Bladder microvascular endothelial cell (primary cell): ENCODE measurements at places on chromosomes 5 and 9. TPM values are rescaled to one million over a fixed set of nuclear protein-coding genes. Genes with fewer than 3 reads are reported as not detected.

SETD9 gene
- total RNA-seq = 8.6 and 12.4 TPM in 2 replicates

OR1Q1 gene
- not detected in 2 replicates for total RNA-seq

SLCO6A1 gene
- not detected in 2 replicates for total RNA-seq

CER1 gene
- not detected in 2 replicates for total RNA-seq

FBLL1 gene
- total RNA-seq = 0.65 and 0.69 TPM in 2 replicates

CCNI2 gene
- total RNA-seq = under 0.01 and 0.06 TPM in 2 replicates

CA9 gene
- total RNA-seq = not detected in 2 replicates

GRAMD2B gene
- 3.1 and 16.1 TPM in 2 replicates for total RNA-seq

CTSV gene
- total RNA-seq = 0.76 and 0.97 TPM in 2 replicates

FBP2 gene
- total RNA-seq = not detected in 2 replicates

DBN1 gene
- total RNA-seq = 98.1 and 207 TPM in 2 replicates

NIPBL gene
- 20.1 and 49.9 TPM in 2 replicates for total RNA-seq

SHOC1 gene
- total RNA-seq = not detected in 2 replicates

ORM2 gene
- not detected in 2 replicates for total RNA-seq

OGN gene
- not detected in 2 replicates for total RNA-seq

BHMT2 gene
- 0.16 and 1.3 TPM in 2 replicates for total RNA-seq

TEX48 gene
- not detected in 2 replicates for total RNA-seq

DMRT3 gene
- not detected in 2 replicates for total RNA-seq

UNC13B gene
- 33.4 and 42.9 TPM in 2 replicates for total RNA-seq

BNC2 gene
- 7.6 and 10.4 TPM in 2 replicates for total RNA-seq

GMCL2 gene
- total RNA-seq = not detected in 2 replicates

EQTN gene
- total RNA-seq = not detected in 2 replicates

MRPS30 gene
- 36.8 and 58.7 TPM in 2 replicates for total RNA-seq

MCTP1 gene
- total RNA-seq = 266 and 321 TPM in 2 replicates

GCNT4 gene
- 0.25 and 0.81 TPM in 2 replicates for total RNA-seq

MAMDC4 gene
- total RNA-seq = 0.97 and 6.2 TPM in 2 replicates

WNK2 gene
- total RNA-seq = 0.06 TPM in 1 of 2 replicates, not detected in the other

GPR151 gene
- not detected in 2 replicates for total RNA-seq

NR2F1 gene
- 4.5 and 63.9 TPM in 2 replicates for total RNA-seq

FBXW2 gene
- 22.3 and 42.8 TPM in 2 replicates for total RNA-seq

ECSCR gene
- 281 and 350 TPM in 2 replicates for total RNA-seq
